ENCODE measurements at places on chromosomes 1 and 21.

DNA sequence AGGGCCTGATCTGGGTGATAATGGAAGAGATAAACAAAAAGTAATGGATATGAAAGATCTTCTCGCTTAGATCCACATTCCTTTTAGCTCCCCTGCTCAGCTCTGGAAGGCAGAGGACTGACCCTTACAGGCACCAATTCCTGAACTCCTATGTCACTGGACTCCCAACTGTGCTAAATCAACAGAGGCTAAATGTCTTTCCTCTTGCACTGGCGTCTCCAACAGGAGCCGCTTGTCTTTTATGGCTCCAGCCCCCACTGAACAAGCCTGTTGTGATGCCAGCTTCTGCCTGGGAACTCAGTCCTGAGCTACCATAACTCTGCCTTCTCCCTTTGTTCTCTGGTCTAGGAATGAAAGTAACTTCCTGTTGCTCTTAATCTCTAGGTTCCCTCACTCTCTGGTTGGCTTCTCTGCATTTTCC is 142.1 kb upstream of the COL11A1 start:
- DNase-seq = no peak

DNA sequence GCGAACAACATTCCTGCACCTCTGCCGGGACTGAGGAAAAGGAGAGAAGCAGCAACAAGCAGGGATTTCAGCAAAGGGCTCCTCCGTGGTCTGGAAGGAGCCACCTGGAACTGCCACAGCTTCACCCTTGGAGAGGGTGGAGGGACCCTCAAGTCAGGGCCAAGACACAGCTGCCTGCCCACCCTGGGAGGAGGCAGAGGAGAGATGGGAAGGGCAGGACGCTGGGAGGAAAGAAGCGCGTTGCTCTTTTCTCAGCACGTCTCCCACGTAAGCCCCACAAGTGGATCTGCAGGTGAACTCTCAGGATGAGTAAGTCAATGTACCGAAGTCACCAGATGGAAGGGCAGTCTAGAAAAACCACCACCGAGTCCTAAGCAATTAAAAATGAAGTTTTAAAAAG is 39.6 kb downstream of the SLC19A1 start:
- DNase-seq = no peak

DNA sequence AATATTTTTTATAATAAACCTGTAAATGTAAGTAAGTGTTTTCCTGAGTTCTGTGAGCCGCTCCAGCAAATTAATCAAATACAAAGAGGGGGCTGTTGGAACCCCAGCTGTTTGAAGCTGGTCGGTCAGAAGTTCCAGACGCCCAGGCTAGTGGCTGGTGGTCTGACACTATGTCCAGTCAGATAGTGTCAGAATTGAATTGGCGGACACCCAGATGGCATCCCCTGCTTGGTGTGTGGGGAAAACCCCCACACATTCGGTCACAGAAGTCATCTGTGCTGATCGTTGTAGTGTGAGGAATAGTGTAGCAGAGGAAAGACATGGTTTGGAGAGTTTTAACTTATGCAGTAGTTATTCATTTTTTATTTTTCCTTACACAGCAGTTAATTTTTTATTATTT is 32.4 kb downstream of the TBCE start:
- DNase-seq = no peak

- no peak for DNase-seq
These were observed 85.7 kb downstream of the BRINP2 start for GRCh38 chr1:177256153-177257075.

DNA sequence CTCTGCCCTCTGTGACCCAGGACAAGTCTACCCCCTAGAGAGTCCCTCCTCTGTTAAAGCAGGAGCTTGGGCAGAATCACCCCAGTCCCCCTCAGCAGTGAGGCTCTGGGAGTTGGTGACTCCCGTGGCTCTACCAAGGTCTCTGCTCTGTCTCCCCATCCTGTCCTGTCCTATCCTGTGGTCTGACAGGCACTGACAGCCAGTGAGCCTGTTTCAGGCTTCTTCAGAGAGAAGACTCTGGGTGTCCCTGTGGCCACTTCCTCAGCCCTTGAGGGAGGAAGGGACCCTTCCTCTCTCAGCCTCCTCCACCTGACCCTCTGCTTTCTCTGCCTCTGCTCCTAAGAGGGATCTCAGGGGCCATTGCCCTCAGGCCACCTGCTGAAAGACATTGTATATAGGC is 148.7 kb downstream of the FCRL5 start:
- no peak for DNase-seq

GRCh38 chr21:20272791-20273362 is 725.3 kb upstream of the NCAM2 start:
- DNase-seq = no peak

DNA sequence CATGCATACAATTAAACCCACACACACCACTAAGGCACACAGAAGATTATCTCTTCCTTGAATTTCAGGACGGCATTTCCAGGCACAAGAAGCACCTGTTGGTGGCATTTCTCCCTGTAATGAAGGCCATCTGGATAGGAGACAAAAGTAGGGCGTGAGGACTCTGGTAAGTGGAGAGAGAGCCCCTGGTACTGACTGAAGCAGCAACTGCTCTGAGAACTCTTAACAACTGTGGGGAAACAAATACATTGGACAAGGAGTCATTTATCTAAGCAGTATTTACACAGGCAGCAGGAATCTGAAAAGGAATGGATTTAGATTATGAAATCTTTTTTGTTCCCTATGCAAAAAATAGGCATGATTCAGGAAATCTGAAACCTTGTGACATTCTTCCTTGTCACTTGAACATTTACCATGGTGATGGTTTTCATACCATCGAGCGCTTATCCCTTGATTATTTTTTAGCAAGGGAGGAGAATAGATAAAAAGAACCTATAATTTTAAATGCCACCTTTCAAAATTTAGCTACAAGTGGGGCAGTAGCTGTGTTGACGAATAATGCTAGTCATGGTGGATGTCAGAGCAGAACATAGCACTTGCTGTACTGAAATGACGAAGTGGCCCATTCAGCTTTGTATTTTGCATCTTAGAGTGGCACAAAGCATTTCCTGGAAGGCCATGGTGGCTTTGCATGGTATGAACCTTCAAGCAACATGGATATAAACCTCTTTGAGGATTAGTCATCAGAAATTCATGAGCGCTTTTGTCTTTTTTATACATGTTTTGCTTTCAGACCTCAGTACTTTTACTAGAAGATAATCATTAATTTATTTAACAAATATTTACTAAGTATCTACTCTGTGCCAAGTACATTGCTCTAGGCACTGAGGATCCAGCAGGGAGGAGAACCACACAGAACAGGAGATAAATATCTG is 362.0 kb downstream of the ADGRL2 start:
- DNase-seq = no peak

DNA sequence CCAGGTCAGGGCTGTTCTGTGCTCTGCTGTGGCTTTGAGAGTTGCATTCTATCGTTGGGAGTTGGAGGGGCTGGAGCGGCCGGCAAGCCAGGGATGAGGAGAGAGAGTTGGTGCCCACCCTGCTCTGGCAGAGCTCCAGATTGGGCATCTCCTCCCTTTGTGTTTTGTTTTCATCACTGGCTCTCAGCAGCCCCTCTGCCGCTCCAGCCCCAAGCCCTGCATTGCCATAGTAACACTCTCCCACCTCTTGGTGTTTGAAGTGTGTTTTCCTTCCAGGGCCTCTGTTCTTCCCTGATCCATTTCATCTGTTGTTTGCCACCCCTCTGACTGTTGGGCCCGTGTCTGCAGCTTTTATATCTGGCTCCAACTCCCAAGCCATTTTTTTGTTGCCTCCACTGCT is 152.7 kb downstream of the URB2 start:
- DNase-seq = no peak

GRCh38 chr21:40732253-40733023 is 114.5 kb downstream of the DSCAM start:
- DNase-seq = no peak

All from CD8-positive, alpha-beta memory T cell (primary cell).